Neural progenitor cell (in vitro differentiated cells): ENCODE measurements at places on chromosomes 2 and 18. TPM values are rescaled to one million over a fixed set of nuclear protein-coding genes. Genes with fewer than 3 reads are reported as not detected.
A peak's percentile ranks its signal among the peaks of the same experiment; 100 is the strongest.

GRCh38 chr2:29042561-29043075, 31.7 kb downstream of the PCARE start:
- no peak for DNase-seq

- peak; percentile 43 for DNase-seq
These were observed 19.7 kb upstream of the SFXN5 start for GRCh38 chr2:73091164-73091563.

- DNase-seq: no peak
These were observed 85.2 kb downstream of the BIRC6 start for GRCh38 chr2:32442020-32442467.

EMILIN1 gene
- 0.15 and 5.1 TPM in 2 replicates for total RNA-seq
